Activated CD4-positive, alpha-beta T cell treated with anti-CD3 and anti-CD28 coated beads, Interleukin-2, amount 50 U/mL, for 4 hours (primary cell): ENCODE measurements at places on chromosomes 2 and 18.

DNA sequence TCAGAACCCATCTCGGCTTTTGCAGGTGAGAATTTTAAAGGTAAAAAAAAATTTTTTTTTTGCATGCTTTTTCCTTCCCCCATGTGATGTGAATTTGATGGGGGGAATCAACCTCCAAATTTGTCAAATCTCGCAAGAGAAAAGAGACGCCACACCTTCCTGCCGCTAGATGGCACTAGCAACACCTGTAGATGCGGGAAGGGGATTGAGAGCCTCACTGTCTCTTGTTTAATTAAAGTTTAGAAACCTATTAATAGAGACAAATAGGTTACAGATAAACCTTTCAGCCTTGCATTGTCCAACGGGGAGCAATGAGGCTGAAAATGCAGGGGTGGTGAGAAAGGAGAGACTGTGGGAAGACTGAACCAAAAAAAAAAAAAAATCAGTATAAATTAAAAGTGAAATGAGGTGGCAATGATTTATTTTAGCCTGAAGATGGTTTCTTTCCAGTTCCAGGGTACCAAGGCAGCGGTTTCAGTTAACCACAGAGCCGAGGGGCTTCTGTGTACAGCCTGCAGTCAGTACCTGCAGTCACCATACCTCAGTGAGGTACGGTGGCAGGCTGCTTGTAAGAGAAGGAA is 84.6 kb downstream of the NRP2 start:
- DNase-seq: peak; percentile 43

DNA sequence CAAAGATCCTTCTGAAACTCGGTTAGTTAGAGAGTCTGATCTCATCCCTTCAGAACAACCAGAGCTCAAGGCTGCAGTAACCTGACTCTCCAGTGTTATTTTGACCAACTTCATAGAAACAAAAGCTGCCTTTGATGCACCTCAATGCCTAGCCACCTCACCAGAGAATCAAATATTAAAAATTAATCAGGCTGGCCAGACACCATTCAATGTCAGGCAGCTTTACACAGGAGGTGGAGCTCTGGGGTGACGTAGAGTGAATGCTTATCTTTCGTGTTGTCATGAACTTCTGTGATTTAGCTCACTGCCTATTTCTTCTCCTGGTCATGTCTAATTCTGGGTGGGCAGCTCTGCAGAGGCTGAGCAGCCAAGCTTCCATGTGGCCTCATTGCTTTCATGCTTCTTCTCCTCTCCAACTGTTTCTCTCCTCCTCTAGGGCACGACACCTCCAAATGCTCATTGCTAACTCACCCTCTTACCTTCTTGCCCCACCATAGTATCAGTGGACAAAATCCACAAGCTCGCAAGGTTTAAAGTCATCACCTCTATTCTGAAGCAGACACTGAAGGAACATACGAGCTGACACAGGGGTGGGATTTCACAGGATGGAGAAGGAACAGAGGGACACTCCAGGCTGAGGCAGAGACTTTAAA is 39.4 kb downstream of the AAK1 start:
- no peak for DNase-seq

DNA sequence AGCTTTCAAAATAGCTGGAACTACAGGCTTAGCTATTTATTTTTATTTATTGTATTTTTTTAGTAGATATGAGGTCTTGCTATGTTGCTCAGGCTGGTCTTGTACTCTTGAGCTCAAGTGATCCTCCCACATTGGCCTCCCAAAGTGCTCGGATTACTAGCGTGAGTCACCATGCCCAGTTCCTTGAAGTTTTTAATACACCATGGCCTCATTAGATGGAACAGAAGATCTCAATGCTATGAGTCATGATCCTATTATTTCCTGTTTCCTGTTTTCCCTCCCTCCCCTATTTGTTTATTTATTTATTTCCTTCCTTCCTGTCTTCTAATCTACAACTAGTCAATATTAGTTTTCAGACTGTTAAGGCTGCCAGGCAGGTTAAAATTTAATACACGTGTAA is 309.0 kb downstream of the CMPK2 start:
- no peak for DNase-seq

DNA sequence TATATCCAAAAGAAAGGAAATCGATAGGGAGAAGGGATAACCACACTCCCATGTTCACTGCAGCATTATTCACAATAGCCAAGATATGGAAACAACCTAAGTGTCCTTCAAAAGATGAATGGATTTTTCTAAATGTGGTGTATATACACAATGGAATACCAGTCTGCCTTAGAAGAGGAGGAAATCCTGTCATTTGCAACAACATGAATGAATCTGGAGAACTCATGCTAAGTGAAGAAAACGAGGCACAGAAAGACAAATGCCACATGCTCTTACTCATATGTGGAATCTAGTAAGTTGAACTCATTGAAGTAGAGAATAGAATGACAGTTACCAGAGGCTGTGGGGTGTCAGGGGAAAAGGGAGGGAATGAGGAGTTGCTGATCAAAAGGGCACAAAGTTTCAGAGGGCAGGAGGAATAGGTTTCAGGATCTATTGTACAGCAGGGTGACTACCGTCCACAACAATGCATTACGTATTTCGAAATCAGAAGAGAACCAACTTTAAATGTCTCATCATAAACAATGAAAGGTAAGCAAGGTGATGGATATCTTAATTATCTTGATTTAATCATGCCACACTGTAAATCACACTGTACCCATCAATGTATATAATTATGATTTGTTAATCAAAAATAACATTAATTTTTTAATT is 46.1 kb downstream of the SIGLEC15 start:
- no peak for DNase-seq

DNA sequence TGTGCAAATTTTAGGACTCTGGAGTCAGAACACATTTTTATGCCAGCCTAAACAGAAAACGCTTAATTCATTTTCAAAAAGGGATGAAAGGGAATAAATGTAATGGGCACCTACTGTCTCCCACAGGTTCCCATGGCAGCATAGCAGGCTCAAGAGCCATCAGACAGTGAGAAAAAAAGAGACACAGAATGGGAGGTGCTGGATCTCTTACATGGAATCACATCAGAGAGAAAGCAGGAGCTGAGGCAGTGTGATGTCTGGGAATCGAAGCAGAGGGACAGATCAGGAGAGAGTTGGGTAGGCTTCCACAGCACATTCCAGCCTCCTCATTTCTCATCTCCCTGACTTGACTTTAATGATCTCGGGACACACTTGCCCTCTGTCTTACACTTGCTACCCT is 684.3 kb downstream of the KCNJ3 start:
- DNase-seq: no peak

- no peak for DNase-seq
These were observed 145.9 kb downstream of the ACKR3 start for GRCh38 chr2:236715491-236715961.

- no peak for DNase-seq
These were observed 148.3 kb downstream of the SATB2 start for GRCh38 chr2:199309411-199309810.

GRCh38 chr2:20539776-20540586 is 93.1 kb downstream of the RHOB start:
- no peak for DNase-seq

DNA sequence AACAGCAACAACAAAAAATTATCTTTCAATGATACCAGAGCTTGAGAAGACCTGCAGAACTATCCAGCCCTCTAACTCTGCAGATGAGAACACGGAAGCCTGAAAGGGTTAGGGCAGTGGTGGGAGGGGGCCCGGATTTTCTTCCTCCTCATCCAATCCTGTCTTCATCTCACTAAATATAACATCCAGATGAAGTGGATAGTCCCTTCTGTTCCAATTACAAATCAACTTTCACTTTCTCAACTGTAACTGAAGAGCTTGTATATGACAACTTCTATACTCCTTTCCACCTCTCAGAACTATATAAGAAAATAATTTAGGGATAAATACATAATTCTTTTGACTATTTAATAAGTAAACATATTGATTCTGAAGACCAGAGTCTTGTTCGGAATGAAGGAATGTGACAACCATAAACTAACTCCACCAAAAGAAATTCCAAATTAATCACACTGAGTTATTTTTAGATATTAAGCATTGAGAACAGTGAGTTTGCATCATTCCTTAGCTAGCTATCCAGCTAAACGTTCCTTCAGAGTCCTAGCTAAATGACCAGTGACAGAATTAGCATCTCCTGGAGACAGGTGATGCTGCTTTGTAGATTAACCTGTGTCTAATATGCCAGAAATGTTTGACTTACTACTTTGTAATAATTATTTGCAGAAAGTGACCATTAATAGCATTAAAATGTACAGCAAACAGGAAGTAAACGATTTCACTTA is 32.7 kb downstream of the SFT2D3 start:
- DNase-seq: no peak

GRCh38 chr2:197310987-197311420 is 424 bp upstream of the ANKRD44 start:
- no peak for DNase-seq

DNA sequence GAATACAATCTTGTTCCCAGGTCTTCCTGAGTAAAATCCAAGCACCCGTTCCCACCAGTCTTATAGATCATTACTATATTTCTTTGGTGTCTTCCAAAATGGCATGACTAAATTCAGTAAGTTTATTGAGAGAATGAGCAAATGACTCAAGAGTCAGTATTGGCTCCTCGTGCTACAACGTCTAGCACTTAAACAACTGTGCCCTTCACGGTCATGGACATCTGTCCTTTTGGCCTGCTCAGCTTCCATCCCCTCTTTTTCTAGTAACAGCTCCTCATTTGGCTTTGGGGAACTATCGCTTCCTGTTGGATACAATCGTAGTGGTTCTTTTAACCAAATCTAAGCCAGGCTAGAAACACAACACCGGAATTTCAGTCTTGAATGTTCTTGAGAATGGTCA is 24.1 kb upstream of the FZD7 start:
- DNase-seq: no peak

DNA sequence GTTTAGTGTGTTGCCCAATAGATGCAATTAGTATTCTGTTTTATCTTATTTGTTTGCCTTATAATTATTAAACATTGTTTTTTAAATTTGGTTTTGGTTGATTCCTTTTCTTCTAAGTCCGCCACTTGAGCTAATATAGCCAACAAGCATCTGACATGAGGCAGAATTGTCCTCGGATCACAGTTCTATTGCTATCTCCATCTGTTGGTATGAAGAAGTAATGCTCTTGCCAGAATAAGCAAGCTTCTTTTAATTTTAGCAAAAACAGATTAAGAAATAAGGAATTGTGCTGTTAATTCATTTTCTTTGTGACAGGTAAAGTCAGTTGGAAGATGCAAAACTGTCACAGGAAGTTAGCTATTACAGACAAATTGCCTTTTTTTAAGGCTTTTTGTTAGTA is 54.3 kb downstream of the R3HDM1 start:
- no peak for DNase-seq

DNA sequence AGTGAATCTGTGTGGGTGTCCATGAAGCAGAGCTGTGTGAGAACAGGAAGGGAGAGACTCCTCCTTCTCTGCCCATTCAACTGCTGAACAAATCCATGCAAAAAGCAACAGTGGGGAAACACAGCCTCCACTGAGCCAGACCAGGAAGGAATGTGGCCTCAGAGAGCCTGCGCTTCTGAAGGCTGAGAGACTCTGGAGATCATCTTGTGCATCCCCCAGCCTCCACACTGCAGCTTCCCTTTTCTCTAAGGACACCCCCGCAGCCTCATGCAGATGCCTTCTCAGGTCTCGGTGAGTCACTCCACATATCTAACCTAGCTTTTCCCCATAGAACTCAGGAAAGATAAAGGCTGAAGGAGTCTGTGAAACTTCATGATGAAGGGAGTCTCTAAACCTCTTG is 402.9 kb downstream of the TNS1 start:
- DNase-seq: no peak

- DNase-seq: no peak
These were observed 328.4 kb upstream of the MAP2 start for GRCh38 chr2:209095432-209095831.

GRCh38 chr2:157413326-157414035 is 30.4 kb downstream of the CYTIP start:
- peak; percentile 45 for DNase-seq

GRCh38 chr2:96977631-96978195 is 8.7 kb downstream of the FAM178B start:
- DNase-seq: peak; percentile 21

- no peak for DNase-seq
These were observed 155.7 kb downstream of the DYM start for GRCh38 chr18:49304751-49305150.

DNA sequence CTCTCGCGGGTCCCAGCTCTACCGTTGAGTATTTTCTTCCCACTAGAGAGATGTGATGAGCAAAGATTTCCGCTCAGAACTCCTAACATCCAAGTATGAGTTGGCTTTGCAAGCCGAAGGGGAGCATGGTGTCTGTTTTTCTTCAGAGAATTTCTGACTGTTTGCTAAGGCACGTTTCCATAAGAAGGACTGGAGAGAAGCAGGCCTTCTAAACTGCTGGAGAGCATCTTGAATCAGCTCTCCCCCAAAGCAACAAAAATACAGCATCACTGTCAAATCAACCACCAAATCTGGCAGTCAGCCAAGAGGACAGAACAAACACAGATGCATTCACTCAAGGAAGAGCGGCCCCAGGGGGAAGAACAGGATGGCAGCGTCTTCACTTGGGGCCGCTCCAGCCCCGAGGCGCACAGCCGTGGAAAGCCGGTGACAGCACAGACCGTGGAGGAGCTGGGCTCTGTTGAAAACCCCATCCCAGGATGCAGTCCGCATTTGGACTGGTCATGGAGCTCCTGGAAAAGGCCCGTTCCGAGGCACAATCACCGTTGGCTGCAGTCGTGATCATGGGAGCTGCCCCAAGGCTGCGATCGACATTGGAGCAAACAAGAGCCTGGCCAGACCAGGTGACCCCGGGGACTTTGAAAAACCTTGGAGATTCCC is 101.4 kb downstream of the NFATC1 start:
- DNase-seq: no peak

GRCh38 chr2:238484522-238485452 is 58.1 kb downstream of the ASB1 start:
- no peak for DNase-seq
